Nephron progenitor cell (in vitro differentiated cells): ENCODE measurements at places on chromosomes 7 and 10.

GRCh38 chr10:22158426-22158825, 59.4 kb downstream of the EBLN1 start:
- no peaks in the 10 kb centered on the region for H3K27me3 ChIP-seq
- H3K36me3 ChIP-seq: no peaks in the 10 kb centered on the region
- no peak overlapping the region for H3K4me3 ChIP-seq
- H3K27ac ChIP-seq: no peak overlapping the region
- no peaks in the 10 kb centered on the region for H3K4me1 ChIP-seq

DNA sequence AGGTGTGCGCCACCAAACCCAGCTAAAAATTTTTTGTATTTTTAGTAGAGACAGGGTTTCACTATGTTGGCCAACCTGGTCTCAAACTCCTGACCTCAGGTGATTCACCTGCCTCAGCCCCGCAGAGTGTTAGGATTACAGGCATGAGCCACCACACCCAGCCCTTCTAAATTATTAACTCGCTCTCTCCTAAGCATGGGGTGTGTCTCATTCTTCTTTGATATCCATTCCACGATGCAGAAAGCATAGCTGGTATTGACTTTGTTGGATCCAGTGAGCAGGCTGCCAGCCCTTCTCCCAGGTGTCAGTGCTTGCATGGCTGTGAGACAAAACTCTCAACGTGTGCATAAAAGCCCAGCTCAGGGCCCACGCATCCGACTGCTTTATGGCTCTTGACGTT, 254.1 kb upstream of the PFKP start:
- no peak overlapping the region for H3K27ac ChIP-seq
- DNase-seq: no peak
- H3K4me3 ChIP-seq: no peak overlapping the region
- H3K36me3 ChIP-seq: no peaks in the 10 kb centered on the region
- peaks cover 14% of the 10 kb centered on the region for H3K4me1 ChIP-seq
- peaks cover 6% of the 10 kb centered on the region for H3K27me3 ChIP-seq

GRCh38 chr10:61634746-61635145, 28.0 kb upstream of the CABCOCO1 start:
- H3K27me3 ChIP-seq: no peaks in the 10 kb centered on the region
- no peak overlapping the region for H3K4me3 ChIP-seq
- peaks cover 9% of the 10 kb centered on the region for H3K4me1 ChIP-seq
- H3K36me3 ChIP-seq: no peaks in the 10 kb centered on the region

- H3K27me3 ChIP-seq: peaks cover 15% of the 10 kb centered on the region
- peaks cover 44% of the 10 kb centered on the region for H3K4me1 ChIP-seq
- no peak within 1 kb of the TSS for H3K4me3 ChIP-seq
- no peaks in the 10 kb centered on the region for H3K36me3 ChIP-seq
- peak; percentile 39 for DNase-seq
- no peak within 1 kb of the TSS for H3K27ac ChIP-seq
Measured at GRCh38 chr7:44189286-44189992, at the start of gene GCK. Gene GCK (minus strand): TSS chr7:44189439. CDS start chr7:44188953, 486 bp downstream.

DNA sequence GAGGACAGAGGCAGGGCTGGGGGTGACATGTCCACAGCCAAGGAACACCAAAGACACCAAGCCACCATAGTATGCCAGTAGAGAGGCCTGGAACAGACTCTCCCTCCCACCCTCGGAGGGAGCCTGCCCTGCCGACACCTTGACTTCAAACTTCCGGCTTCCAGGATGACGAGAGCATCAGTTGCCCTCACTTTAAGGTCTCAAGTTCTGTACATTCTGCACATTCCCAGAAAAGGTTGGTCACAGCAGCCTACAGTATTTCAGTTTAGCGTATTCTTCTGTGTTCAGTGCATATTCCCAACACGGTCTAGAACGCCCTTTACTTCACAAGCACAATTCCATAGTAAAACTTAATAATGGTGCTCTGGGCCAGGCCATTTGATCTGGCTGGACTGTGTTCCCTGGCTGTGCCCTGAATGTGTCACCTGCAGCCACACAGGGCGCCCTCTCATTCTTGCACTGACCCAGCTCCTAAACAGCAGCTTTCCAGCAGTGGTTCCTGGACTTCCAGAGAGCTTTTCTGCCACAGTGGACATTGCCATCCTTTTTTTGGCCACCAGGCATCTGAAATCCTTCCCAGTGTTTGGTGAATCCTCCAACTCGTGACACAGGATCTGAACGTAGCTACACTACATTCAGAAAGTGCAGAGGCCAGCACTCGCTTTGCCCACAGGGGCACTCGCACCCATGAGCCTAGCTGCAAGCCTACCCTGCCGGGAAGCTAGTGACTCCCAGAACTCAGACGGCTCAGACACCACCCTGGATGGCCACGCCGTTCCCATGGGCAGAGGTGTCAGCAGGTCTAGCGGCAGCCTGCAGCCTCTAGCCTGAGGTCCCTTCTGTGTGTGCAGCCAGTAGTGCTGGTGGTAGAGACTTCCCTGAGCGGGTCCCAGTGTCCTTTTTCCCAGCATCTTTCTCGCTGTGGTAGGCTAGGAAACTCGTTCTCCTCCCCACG, 36.4 kb upstream of the INSIG1 start:
- peaks cover 27% of the 10 kb centered on the region for H3K4me1 ChIP-seq
- H3K27ac ChIP-seq: no peak overlapping the region
- peaks cover 8% of the 10 kb centered on the region for H3K27me3 ChIP-seq

DNA sequence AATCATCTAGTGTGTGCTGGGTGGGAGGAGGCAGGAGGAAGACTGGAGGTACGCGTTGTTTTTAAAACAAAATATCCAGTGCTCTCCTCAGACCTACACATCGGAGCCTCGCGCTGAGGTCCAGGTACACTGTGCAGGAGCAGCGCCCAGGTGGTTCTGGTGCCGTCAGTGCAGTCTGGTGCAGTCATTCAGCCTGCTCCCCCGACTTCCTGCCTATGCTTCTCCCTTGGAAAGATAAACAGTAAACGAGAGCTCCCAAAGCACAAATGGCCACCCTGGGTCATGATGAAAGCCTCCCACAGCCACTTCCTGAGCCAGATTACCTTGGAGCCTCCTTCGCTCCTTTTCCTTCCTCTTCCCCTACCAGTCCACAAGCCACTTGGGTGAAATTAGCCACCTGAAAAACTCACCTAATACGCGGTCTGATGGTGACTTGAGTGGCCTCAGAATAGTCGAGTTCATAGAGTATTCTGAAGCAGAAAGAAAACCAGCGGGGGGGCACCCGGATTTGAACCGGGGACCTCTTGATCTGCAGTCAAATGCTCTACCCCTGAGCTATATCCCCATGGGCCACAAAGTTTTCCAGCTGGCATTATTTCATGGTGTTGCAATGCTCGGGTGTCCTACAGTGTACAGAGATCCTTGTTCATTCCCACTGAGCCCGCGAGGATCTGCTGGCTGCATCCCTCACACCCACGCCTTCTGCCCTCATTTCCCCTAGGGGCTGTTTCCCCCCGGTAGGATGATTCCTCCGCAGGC, 82.5 kb downstream of the ZNF467 start:
- peaks cover 5% of the 10 kb centered on the region for H3K36me3 ChIP-seq
- H3K4me3 ChIP-seq: peak overlapping the region; percentile 74
- peak overlapping the region; percentile 55 for H3K27ac ChIP-seq
- H3K4me1 ChIP-seq: peaks cover 24% of the 10 kb centered on the region
- DNase-seq: peak; percentile 80

DNA sequence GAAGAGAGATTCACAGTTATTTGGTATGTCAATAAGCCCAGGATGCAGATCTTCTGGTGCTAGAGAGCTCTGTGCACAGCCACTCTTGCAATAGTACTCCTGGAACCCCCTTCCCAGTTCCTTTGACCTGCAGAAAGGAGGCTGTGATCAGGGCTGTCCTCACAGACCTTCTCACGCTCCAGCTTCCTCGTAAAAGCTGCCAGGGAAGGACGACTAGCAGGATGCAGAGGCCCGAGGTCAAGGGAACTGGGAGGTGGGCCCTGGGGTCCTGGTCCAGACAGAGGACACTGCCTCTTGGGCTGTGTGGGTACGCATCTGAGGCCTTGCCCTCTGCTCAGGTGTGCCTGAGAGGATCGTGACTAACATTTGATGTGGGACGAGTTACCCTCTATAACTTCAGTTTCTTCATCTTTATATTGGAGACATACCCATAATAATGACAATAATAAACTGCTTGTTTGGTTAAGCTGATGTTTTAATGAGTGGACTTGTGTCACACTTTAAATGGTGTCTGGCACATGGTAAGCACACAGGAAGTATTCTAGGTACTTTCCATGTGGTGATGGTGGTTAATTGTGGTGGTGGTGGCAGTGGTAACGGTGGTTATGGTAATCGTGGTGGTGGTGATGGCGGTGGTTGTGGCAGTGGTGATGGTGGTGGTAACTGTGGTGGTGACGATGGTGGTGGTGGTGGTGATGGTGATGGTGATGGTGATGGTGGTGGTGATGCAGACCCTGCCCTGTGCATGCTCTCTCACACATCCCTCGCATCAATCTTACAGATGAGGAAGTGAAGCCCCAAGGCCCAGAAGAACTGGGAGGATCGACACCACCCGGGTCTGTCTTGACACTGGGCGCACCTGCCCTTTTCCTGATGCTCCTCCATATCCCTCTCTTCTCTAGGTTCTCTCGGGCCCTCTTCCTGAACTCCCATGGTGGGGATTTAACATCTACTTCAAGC, 235.2 kb upstream of the GRB10 start:
- peaks cover 8% of the 10 kb centered on the region for H3K27me3 ChIP-seq
- H3K4me3 ChIP-seq: no peak overlapping the region
- no peak overlapping the region for H3K27ac ChIP-seq

DNA sequence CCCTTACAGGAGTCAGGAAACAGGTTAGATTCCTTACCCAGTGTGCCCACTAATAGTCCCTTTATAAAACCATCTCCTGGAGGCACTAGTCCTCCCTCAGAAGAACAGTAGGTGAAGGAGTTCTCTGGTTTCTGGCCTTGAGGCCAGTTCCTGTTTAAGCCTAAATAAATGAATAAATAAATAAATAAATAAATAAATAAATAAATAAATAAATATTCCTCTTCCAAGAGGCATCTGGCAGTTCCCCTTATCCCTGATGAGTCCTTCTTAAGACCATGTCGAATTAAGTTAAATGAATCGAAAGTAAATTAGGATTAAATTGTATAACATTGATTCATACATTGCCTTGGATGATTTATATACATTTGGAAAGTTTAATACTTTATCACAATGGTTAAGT, 223.3 kb downstream of the PCDH15 start:
- H3K27ac ChIP-seq: no peak overlapping the region
- H3K4me1 ChIP-seq: no peaks in the 10 kb centered on the region
- no peaks in the 10 kb centered on the region for H3K27me3 ChIP-seq
- no peaks in the 10 kb centered on the region for H3K36me3 ChIP-seq
- H3K4me3 ChIP-seq: no peak overlapping the region
- no peak for DNase-seq

DNA sequence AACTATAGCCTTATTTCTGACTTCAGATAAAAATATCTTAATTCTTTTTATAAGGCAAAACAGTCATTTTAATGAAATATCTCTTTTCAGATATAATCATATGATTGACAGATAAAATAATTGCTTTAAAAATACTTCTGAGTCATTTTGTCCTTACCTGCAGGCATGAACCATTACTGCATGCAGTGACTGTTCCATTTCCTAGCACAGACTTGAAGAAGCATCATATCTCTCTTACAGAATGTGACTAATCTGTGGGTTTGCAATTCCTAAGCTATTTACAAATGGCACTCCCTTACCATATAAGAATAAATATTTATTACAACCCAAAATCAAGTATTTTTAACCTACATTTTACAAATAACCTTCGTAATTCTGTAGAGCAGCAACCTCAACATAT, 120.7 kb downstream of the SRPK2 start:
- DNase-seq: no peak
- no peak overlapping the region for H3K27ac ChIP-seq
- no peaks in the 10 kb centered on the region for H3K36me3 ChIP-seq
- H3K4me3 ChIP-seq: no peak overlapping the region
- no peaks in the 10 kb centered on the region for H3K27me3 ChIP-seq
- peaks cover 63% of the 10 kb centered on the region for H3K4me1 ChIP-seq

DNA sequence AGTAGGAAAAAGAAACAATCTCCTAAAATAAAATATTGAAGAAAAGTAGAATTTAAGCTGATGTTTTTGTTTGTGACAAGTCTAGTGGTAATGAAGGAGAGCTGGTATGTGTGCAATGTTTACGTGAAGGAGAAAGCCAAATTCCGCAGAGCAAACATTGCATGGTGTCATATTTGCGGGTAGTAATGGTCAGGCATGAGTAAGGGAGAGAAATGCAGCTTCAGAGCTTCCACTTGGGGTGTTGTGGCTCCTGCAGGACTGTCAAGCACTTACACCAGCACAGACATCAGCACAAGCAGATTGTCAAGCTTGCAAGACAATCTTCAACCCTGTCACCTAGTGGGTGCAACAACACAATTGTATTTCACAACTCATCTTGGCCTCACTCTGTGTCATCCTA, 136.5 kb upstream of the ETV1 start:
- DNase-seq: no peak
- peak overlapping the region; percentile 43 for H3K27ac ChIP-seq
- no peak overlapping the region for H3K4me3 ChIP-seq
- peaks cover 25% of the 10 kb centered on the region for H3K4me1 ChIP-seq
- H3K36me3 ChIP-seq: no peaks in the 10 kb centered on the region

DNA sequence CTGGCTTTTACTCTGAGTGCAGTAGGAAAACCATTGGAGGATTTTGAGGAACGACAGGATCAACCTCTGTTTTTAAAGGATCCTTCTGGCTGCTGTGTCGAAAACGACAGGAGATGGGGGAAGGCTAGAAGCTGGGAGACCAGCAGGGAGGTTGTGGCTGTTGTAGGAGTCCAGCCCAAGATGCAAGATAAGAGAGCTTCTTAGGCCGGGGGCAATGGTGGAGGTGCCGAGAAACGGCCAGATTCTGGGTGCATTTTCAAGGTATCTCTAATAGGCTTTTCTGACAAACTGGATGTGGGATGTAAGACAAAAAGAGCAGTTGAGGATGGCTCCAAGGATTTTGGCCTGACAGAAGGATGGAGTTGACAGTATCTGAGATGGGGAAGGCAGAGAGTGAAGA, 10.3 kb upstream of the PVRIG start:
- peaks cover 9% of the 10 kb centered on the region for H3K27me3 ChIP-seq
- H3K4me1 ChIP-seq: peaks cover 38% of the 10 kb centered on the region
- DNase-seq: no peak

DNA sequence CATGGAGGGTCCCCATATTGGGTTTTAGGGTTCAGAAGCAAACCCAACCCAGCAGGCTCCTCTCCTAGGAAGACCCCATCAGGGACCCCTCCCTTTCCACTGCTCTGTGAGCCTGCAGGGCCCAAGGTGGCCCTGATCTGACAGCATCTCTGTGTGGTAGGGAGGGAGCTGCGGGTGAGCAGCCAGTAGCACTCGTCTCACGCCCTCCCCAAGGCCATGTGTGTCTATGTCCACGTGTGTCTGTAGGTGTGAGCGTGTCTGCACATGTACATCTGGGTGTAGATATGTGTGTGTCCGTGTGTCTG, 103.5 kb upstream of the FAM20C start:
- no peak overlapping the region for H3K27ac ChIP-seq
- DNase-seq: no peak
- H3K36me3 ChIP-seq: no peaks in the 10 kb centered on the region
- H3K27me3 ChIP-seq: peaks cover 7% of the 10 kb centered on the region
- peaks cover 26% of the 10 kb centered on the region for H3K4me1 ChIP-seq
- H3K4me3 ChIP-seq: no peak overlapping the region
